Activated naive CD4-positive, alpha-beta T cell treated with anti-CD3 and anti-CD28 coated beads for 36 hours (primary cell): ENCODE measurements at places on chromosomes 3 and 15. TPM values are rescaled to one million over a fixed set of nuclear protein-coding genes. Genes with fewer than 3 reads are reported as not detected.

DNA sequence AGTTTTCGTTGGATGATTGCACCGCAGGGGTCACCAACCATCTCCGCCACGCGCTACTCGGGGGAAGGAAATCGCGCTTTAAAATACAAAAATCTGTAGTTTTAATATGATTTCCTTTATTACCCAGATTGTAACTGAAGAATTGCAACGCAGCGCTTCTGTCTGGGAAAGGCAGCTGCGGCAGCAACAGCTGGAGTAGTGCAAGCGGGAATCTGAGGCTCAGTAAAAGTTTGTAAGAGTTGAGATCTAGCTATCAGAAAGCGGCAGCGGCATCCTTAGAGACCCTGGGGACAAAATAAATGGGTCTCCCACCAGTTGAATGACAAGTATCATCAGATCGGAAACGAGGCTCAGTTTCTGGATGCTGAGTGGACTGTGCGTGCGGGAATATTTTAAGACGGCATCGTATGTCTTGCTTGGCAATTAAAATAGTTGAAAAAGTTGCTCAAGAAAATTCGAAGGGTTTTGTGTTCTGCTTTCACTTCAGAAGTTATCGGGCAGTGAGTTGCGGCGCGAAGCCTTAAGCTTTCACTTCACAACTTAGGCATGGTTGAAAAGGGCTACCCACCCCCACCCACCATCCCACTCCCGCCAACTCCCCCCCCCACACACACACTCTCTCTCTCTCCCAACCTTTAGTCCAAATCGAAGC, 2.7 kb downstream of the MECOM start:
- no peak for DNase-seq

DNA sequence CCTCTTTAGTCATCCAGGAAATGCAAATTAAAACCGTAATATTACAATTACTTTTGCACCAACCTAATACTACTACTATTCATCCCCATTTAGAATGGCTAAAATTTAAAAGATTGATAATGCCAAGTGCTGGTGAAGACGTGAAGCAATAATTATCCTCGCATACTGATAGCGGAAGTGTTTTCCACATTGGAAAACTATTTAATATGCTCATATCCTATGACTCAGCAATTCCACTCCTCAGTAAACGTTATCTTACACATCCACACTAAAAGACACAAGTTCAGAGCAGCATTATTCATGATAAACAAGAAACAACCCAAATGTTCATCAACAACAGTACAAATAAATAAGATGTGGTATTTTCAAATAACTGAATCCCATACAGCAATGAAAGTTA, 70.6 kb downstream of the VPS13C start:
- DNase-seq = no peak

Gene FSIP1
- total RNA-seq = 0.27 TPM

Gene GCNT3
- not detected for total RNA-seq

Gene LPP
- total RNA-seq = 27.5 TPM

GRCh38 chr3:194691481-194692283, 6.0 kb downstream of the FAM43A start:
- no peak for DNase-seq

Gene TMEM212
- not detected for total RNA-seq

DNA sequence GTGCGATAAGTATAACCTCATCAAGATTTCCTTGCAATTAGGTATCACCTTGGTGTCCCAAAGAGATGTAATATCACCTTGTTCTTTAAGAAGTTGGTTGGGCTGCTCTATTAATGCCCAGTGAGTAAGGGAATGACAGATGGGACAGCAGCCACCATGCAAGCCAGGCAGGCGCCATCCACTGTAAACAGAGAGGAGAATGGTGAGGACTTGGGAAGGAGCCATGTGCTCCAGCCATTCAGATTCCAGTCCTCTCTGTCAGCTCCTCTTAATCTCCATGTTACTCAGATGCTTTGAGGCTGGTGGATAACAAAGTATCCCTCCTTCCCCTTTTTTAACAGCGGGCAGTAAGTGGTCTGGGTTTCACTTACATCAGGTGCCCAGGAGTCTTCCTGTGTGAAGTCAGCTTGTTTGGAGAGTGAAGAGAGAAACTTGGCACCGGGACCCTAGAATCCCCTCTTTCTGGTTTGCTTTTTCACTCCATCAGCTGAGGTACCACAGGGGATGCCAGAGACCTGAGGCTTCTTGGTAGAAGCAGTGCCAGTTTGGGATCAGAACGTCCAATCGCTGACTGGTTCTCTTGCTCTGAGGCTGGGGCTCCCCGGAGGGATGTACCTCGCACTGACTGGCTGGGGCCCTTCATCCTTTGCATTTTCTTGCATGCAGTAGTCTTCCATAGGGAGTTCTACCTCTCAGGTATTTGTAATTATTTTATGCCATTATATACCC, 29.5 kb downstream of the SLCO3A1 start:
- DNase-seq = no peak

DNA sequence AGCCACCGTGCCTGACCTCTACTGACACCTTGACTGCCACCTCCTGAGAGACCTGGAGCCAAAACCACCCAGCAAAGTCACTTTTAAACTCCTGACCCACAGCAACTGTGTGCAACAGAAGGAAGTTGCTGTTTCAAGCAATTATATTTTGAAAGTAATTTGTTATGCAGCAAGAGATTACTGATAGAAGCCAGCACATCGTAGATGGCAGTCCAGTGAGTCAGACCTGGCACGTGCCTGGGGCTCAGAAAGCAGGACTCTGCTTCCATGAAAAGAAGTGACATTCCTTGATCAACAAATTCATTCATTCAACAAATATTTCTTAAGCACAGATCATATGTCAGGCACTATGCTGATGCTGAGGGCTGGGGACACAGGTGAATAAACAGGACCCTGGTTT, 5.7 kb upstream of the CSPG4 start:
- DNase-seq = no peak

DNA sequence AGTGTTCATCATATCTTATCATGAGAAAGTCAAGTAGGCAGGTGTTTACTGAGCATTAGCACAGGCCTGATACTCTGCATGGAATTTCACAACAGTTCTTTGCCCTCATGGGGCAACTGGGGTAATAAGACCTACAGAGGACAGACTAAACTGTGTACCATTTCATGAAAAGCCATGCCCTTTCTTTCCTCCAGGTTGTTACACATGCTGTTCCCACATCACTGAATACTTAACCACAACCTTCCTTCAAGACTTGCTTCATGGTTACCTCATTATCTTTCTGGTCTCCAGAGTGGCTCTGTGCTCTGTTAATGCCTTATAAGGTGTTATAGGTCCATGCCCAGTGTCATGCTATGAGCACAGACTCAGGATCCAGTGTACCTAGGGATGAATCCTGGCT, 28.2 kb upstream of the RSL24D1 start:
- no peak for DNase-seq

DNA sequence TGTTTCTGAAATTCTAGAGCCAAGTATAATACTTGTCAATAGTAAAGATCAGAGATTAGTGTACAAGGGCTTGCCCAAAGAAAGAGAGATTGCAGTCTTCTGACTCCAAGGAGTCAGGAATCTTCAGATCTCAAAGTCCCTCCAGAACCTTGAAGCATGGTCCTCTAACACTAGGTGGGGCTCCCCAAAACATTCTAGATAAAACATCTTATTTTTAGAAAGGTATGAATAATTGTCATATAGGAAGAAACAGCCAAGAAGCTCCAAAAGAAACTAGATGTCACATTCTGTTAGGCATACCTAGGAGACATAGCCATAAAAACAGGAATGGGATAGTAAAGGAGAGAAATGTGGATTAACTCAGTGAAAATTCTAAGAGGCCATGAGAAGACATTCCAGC, 10.7 kb downstream of the MUC13 start:
- no peak for DNase-seq

Gene HCLS1
- total RNA-seq = 240 TPM

DNA sequence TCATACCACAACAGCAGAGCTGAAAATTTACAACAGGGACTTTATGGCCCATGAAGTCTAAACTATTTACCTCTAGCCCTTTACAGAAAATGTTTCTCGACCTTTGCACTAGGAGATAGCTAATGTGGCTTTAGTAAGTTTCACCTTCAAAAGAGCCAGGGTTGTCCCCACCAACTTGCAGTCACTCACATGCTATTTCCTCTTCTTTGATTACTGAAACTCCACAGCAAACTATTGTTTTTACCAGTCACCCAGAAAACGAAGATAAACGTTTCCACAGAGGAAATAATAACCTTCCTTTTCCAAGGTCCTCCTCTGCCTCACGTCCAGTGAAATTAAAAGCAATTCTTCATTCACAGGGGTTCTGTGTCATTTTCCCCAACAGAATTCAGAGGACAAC, 48.2 kb downstream of the WWTR1 start:
- no peak for DNase-seq

DNA sequence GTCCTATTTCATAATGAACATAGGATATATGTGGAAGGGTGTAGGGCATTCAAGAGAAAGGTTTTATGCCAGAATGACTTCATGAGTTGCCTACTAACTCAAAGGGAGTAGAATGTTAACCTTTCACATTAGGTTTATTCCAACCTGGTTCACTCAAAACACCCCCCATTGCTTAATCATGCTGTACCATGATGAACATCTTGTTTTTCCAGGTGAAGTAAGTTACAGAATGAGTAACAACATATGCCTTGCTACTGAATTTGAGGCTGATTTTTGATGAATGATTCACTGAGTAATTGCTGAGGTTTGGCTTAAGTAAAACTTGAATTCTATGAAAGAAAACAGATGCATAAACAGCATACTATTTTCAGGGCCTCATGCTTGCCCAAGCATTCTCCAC, 5.9 kb upstream of the CLDN16 start:
- DNase-seq = no peak

DNA sequence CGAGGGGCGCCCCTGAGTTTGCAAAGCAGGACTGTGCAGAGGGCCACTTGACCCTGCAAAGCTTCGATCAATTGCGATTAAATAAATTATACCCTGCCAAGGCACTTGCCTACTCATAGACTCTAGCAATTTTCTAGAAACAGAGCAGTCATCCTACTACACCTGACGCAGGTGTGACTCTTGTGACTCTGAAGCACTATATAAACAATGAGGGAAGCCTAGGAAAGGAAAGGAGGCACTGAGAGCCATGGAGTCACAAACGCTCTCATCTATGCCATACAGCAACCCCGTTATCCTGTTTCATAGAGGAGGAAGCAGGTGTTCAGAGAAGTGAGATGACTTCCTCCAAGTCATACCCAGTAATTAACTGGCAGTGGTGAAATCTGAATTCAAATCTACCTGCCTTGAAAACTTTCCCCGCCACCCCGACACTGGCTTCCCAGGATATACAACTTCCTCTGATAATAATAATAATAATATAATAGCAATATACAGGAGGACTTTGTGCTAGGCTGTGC, 14.4 kb downstream of the ARHGEF3 start:
- DNase-seq = peak; percentile 51

DNA sequence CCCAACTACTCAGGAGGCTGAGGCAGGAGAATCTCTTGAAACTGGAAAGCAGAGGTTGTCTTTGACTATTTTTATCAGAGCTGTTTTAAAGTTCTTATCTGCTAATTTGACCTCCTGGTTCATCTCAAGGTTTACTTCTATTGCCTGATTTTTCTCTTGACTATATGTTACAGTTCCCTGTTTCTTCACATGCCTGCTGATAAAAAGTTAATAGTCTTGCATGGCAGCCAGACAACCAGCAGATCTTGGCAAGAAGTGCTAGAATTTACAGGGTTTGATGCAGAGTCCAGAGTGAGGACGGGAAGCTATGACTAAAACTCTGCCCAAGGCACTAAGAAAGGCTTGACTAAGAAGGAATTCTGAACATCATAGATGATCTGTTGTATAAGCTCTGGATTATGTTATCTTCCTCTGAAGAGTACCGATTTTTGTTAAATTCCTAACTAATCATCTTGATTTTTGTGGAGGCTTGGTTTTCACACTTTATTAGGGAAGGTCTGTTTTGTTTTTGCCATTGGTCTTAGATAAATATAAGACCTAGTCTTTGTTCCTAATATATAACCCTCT, 85.9 kb downstream of the CHSY1 start:
- DNase-seq = no peak

- no peak for DNase-seq
Observed at GRCh38 chr3:112167758-112168157, 34.7 kb upstream of the GCSAM start.

GRCh38 chr3:136068708-136069107, 103.2 kb downstream of the PPP2R3A start:
- no peak for DNase-seq

Gene GOLGA8K
- not detected for total RNA-seq

GRCh38 chr3:10470120-10471053, 35.0 kb downstream of the ATP2B2 start:
- no peak for DNase-seq

- DNase-seq = no peak
Observed at GRCh38 chr3:55294557-55294956, 192.5 kb downstream of the WNT5A start.

- DNase-seq = no peak
Observed at GRCh38 chr3:131735116-131735515, 232.3 kb upstream of the MRPL3 start.

GRCh38 chr3:66271231-66271630, 50.4 kb downstream of the SLC25A26 start:
- DNase-seq = no peak

DNA sequence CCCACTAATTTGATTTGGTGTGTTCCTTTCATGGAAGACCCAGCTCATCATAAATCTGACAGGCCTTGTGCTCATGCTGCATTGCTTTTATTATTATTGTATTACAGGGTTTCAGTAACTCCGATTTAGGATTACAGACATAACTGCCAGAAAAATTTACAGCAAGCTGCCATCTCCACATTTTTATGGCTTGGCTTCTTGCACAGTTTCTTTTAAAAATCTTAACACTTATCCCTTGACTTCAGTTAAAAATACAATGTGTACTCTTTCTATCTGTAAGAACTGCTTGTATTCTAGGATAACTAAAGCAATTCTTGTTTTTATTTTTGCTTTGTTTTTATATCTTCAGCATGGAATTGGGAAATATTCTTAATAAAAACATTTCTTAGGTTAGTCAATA, 612.2 kb downstream of the DIPK2A start:
- no peak for DNase-seq

Gene CCDC174
- total RNA-seq = 20.7 TPM

- DNase-seq = no peak
Observed at GRCh38 chr3:115363071-115363470, 216.0 kb upstream of the ZBTB20 start.

DNA sequence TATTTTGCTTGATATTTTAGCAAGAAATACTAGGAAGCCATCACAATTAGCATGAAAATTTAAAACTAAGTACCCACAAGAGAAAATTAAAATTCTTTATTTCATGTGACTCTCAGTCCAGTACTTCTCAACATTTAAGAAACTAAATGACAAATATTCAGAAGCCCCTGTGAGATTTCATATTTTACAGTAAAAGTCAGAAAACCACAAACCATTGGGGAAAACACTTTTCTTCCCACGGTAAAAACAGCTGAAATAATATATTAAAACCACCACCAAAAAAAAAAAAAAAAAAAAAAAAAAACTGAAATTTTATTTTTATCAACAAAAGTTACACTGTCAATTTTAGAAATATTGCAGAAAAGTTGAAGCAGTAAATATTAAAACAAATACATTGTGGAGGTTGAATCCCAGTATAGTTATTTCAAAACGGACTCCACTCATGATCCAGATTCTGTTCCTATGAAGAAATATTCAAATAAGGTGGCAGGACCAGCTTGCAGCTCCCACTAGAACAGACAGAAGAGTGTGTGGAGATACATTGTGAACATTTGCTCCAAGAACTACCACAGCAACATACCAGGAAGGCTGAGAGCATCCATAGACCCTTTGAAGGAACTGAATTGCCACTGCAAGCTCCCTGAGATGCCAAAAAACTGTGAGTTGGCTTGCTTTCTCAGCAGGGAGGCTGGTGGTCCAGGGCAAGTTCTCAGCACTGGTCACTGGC, 308.2 kb downstream of the CTNNB1 start:
- DNase-seq = no peak

Gene LEKR1
- total RNA-seq = 0.77 TPM
